ENCODE measurements at places on chromosomes 7 and 10.

GRCh38 chr7:74494076-74494548, 40.4 kb downstream of the GTF2IRD1 start:
- DNase-seq = no peak

- no peak for DNase-seq
These were observed 178.4 kb downstream of the NSUN6 start for GRCh38 chr10:18472977-18473376.

DNA sequence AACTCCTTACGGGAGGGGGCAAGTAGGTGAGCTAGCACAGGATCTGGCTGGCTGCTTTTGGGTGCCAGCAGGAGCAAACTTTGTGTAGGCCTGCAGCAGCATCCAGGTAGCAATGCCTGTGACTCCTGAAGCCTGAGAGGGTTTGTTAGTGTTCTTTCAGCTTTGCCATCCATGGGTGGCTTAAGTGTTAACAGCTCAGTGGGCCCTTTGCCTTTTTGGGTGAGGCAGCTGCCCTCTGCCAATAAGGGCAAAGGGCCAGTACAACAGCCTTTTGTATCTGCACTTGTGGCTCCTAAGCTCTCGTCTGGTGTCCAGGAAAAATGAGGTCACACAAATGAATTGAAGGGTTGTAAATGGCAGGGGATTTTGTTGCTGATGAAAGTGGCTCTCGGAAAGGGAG, 359.0 kb upstream of the CHRM2 start:
- DNase-seq = no peak

DNA sequence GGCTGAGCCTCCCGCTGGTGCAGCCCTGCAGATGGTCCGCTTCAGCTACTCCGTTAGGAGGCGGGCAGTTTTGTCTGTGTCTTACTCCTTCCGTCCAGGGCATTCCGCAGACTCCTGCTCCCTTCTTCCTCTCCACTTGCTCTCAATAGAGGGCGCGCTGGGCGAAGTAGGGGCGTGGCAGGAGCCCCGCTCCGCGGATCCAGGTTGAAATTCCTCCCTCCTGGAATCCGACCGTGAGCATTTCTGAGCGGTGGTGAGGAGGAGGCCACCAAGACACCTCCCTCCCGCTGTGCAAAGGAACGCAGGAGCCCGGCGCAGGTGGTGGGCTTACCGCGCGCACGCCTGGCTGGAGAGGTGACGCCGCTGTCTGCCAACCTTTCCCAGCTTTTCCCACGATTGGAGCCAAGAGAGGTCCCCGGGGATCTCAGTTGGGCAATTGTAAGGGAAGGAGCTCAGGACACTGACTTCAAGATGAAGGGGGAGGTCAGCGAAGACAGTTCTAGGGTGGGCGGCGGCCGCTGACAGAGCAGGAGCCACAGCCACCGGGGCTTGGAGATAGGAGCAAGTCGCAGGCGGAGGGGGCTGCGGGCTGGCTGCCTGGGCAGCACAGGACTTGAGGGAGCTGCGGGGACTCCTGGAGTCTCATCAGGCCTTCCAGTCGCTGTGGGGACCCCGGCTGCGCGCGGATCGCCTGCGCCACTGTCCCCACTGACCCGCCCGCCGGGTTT, 1011.3 kb downstream of the XPNPEP1 start:
- DNase-seq = no peak

DNA sequence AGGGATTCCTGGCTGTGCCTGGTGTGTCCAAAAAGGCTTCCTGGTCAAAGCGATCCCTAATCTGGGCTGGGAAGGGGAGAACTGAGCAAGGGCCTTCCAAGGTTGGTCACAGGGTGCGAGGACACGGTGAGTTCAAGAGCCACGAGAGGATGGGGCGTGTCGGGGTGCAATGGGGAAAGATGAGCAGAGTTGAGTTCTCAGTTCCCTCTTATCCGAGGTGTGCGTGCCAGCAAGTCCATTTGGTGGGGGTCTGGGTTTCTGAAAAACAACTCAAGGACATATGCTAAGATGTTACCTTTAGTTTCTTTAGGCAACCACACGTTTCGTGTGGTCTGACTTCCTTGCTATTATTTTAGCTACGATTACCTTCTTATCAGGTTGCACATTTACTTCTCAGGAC, 1.3 kb downstream of the ZNF775 start:
- no peak for DNase-seq

- DNase-seq = no peak
These were observed 196.2 kb downstream of the PTN start for GRCh38 chr7:137147338-137147720.

- no peak for DNase-seq
These were observed 94.3 kb upstream of the ITGB1 start for GRCh38 chr10:33052263-33052875.

- no peak for DNase-seq
These were observed 116.8 kb downstream of the PARD3 start for GRCh38 chr10:34698248-34698831.

DNA sequence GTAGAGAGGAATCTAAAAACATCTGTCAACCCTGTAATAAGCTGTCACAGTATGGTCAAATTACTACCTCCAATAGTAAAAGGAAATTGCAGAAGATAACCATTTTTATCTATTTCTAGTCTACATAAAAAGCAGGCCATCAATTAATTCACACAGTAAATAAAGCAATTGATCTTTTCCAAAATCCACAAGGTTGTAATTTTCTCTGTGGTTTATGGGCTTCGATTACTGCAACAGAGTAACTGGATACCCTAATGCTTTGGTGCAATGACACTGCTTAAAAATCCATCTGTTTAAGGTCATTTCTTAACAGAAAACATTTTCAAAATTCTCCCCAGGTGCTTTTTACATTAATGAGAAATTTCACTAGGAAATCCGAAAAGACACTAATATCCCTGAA, 23.9 kb downstream of the ESYT2 start:
- no peak for DNase-seq

GRCh38 chr7:108222236-108222892, 92.2 kb upstream of the LAMB4 start:
- no peak for DNase-seq

GRCh38 chr7:55066524-55066923, 47.7 kb downstream of the EGFR start:
- no peak for DNase-seq

- no peak for DNase-seq
These were observed 117.5 kb downstream of the CAMK1D start for GRCh38 chr10:12466704-12467305.

Data from stimulated activated CD8-positive, alpha-beta memory T cell treated with anti-CD3 and anti-CD28 coated beads, Interleukin-4, amount 100 ng/mL, for 24 hours (primary cell).